ENCODE measurements at places on chromosomes 1 and 21.

GRCh38 chr1:205275916-205276688 lies 45.4 kb downstream of the NUAK2 start:
- no peak for DNase-seq

GRCh38 chr1:167832693-167833092 lies 81.2 kb downstream of the ADCY10 start:
- DNase-seq = no peak

GRCh38 chr1:247681288-247681897 lies 1.9 kb upstream of the OR13G1 start:
- peak; percentile 19 for DNase-seq

DNA sequence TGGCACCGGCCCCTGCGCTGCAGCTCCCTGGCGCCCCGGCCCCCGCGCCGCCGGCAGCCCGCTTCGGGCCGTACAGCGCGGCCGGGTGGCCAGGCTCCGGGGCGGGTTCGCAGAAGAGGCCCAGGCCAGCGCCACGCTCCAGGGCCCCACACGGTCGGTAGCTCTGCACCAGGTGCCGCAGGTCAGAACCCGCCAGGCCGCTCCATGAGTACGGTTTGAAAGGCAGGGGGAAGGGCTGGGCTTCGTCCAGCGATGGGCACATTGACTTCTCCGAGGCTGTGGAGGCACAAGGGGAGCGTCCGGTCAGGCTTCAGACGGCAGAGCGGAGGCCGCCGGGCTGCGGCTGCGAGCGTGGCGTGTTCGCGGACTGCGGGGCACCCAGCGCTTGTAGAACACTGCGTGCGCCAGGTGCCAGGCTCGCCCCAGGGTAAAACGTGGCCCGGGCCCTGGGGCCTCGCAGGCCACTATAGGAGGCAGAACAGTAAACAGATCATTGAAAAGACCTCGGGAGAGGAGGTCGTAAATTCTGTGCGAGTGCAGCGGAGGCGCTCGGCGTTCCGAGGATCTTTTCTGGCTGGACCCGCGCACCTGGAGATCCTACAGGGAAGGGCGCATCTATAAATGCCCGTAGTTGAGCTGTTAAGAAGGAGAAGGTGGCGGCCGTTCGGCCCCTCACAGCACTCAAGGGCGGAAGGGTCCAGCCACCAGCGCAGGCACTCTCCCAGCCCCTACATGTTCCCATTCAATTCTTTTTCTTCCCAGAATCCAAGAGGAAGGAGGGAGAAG lies 5.7 kb downstream of the GFI1 start:
- no peak for DNase-seq

GRCh38 chr1:159121526-159121925 lies 45.0 kb upstream of the AIM2 start:
- DNase-seq = no peak

GRCh38 chr1:156582388-156583017 lies 3.0 kb downstream of the TTC24 start:
- no peak for DNase-seq

Data from NCI-H446 treated with DMSO at 0.1 percent for 48 hours (cell line).